Activated naive CD4-positive, alpha-beta T cell treated with anti-CD3 and anti-CD28 coated beads for 36 hours (primary cell): ENCODE measurements at places on chromosomes 2 and 18.

DNA sequence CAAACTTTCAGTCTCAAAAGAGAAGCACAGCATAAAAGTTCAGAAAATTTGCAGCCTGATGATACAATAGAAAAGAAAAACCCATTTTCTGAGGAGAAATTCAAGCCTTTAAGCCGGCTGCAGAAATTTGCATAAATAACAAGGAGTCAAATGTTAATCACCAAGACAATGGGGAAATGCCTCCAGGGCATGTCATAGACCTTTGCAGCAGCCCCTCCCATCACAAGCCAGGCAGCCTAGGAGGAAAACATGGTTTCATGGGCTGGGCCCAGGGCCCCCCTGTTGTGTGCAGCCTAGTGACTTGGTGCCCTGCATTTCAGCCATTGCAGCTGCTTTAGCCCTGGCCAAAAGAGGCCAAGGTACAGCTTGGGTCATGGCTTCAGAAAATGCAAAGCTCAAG, 54.1 kb upstream of the CAVIN2 start:
- no peak for DNase-seq

GRCh38 chr2:192687015-192687414, 492.3 kb upstream of the TMEFF2 start:
- no peak for DNase-seq

DNA sequence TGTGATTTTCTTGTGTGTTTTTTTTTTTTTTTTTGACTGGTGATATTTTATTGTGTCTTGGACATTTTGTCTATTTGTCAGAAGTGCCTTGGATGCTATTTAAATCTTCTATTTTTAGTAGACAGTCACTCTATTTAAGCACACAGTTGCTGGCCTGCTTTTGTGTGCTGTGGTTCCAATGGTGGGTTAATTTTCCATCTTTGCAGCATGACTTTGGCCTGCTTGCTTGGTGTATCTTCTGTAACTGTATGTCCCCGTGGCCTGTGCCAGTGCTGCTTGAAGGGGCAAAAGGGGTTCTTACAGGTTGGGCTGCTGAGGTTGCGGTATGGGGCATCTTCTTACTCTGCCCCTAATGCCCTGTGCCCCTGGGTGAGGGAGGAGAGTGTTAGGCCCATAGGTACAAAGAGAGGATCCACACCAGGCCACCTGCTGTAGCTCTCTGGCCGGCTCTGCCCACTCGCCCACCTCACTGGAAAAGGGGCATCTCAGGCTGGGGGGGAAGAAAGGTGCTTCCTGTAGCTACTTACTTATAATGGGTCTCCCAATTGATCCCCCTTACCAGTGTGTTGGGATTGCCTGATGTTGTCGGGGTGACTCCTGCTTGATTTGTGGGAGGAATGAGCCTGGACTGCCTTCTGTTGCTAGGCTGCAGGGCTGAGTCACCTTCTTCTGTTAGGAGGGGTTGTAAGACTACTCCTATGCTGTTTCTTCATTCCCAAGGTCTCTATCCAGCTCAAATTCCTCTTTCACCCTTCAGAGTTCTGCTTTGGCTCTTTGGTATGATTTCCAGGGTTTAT, 490.0 kb upstream of the HS6ST1 start:
- DNase-seq: no peak

DNA sequence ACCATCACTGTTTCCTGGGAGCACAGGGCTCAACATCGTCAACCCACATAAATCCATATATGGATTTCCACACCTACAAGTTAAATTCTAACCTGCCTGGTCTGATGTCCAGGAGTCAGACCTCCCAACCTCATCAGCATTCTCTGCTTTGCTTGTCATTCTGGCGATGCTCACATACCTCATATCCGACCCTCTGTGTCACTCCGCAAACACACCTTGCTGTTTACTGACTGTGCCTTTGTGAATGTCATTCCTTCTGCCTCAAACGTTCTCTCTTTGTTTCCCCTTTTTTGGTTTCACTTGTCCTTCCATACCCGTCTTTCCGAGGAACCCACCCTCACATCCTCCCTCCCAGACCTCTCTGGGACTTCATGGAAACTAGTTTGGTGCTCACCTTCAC, 187.1 kb downstream of the ACTR3 start:
- no peak for DNase-seq
